Lung (tissue), 17 donors: ENCODE measurements at places on chromosomes 6 and 20.

- DNase-seq, result peak; percentile 19
Measured at GRCh38 chr20:2237059-2237458, 58.7 kb upstream of the TGM3 start.

GRCh38 chr6:162306616-162307015, 420.9 kb downstream of the PRKN start:
- no peak for DNase-seq

GRCh38 chr6:62367601-62368000, 81.6 kb upstream of the KHDRBS2 start:
- peak; percentile 4 for DNase-seq

DNA sequence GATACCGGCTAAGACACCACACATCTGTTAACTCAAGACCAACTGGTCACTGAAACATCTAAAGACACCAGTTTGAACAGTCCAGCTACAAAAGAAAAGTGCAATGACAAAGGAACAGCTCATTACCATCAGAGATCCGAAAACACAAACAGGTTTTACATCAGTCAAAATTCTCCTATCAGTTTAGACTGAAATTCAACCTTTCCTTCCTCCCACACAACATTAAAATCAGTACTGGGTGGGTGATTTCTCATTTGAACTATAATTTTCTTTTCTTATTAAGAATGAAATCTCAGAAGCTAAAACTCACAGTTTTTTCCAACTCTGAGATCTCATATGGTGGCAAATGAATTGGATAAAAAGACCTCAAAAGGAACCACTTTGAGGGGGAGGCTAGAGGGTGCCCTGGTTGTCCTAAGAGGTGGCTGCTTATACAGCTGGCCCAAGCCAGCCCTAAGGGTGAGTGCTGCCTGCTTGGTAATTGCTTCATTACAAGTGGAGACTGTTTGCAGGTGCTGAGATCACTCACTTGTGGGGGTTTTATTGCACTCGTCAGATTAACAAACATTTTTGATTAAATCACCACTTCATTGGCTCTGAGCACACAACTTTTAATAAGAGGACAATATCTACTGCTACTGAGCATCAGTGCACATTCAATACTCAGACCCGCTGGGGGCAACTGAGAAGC, 4.3 kb downstream of the CCDC167 start:
- no peak for DNase-seq

DNA sequence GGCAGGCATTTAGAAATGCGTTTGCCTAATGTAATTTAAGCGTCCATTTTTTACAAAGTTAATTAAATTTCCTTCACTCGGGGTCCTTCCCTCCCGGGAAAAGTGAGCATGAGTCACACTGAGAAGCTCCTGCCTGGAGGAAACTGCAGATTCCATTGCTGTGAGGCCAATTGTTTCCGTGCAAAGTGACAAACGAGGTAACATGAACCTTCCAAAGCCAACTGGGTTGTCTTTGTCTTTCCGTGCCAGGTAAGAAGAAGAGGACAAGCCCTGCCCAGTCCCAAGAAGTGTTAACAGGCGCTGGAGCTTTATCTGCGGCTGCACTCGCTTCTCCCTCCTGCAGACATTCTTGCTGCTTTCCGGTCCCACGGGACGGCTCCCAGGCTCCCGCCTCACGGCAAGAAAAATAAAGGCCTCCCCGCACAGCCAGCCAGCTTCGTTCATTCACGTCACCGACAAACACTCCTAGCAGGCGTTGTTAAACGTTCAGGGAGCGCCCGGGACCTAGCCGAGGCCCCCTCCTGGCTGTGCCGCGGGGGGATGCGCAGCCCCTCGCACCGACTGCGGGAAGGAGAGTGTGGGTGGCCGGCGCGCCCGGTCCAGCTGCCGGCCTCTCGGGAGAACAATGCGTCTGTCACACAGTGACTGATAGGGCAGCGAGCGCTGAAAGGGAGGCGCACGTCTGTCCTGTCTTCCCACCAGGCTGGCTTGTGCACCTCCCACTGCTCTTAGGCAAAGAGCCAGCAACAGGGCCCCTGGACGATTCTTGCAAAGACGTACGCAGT, 61.5 kb upstream of the HDDC2 start:
- peak; percentile 61 for DNase-seq

GRCh38 chr6:22622351-22622750, 53.0 kb downstream of the HDGFL1 start:
- peak; percentile 44 for DNase-seq

- no peak for DNase-seq
Measured at GRCh38 chr6:23535101-23535500, 590.9 kb upstream of the NRSN1 start.

- DNase-seq, result no peak
Measured at GRCh38 chr6:160101277-160102205, 20.1 kb upstream of the SLC22A1 start.

GRCh38 chr6:119742188-119742803, 392.7 kb upstream of the MAN1A1 start:
- peak; percentile 58 for DNase-seq

DNA sequence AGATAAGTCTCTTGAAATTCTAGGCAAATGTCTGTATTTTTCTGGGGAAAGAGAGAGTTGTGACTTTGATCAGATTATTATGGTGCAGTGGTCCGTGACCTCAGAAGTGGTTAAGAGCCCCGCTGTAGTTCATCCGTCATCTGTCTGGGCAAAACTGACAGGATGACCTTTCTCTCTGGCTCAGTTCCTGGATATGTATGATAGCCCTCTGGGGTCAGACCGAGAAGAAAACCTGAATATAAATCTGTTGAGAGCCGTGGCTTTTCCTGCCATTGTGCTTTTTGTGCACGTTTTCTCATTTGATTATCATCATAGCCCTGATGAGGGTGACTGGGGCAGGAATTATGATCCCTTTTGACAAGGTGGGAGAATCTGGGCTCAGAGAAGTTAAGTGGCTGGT, 26.5 kb downstream of the GHRH start:
- DNase-seq, result no peak

- DNase-seq, result no peak
Measured at GRCh38 chr6:118288355-118289124, 259.6 kb upstream of the PLN start.

GRCh38 chr20:22584522-22584921, at the start of gene FOXA2:
TSS of gene FOXA2 (minus strand) at chr20:22584572. CDS start at chr20:22584278, 294 bp downstream.
- DNase-seq, result no peak

- no peak for DNase-seq
Measured at GRCh38 chr20:31909253-31910070, 39.0 kb downstream of the TTLL9 start.

DNA sequence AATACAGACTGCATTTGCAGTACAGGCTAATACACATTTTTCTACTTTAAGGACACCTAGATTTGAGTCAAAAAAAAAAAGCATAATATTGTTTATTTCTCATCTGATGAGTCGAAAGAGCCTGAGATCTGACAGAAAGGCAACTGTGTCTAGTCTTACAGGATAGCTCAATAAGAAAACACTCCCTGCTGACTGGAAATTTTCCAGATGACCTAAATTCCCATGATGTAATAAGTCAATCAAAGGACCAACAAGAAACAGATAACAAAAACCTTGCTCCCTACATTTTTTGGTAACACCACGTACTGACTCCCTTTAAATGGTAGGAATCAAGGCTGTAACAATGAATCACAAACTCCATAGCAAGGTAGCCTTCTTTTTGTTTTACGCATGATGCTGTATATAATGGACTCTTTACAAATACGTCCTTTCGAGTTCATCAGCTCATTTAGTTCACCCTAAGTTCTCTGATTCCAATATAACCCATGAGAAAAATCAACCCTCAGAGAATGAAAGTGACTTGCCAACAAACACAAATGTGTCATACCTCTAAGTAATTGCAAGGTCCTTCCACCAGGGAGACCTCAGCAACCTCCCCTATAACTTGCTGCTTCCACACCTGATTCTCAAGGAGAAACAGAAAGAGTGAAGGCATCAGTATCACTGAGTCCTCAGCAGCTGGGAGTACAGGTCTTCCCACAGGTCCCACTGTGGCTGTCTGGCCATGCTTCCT, 12.1 kb downstream of the TBX18 start:
- no peak for DNase-seq

DNA sequence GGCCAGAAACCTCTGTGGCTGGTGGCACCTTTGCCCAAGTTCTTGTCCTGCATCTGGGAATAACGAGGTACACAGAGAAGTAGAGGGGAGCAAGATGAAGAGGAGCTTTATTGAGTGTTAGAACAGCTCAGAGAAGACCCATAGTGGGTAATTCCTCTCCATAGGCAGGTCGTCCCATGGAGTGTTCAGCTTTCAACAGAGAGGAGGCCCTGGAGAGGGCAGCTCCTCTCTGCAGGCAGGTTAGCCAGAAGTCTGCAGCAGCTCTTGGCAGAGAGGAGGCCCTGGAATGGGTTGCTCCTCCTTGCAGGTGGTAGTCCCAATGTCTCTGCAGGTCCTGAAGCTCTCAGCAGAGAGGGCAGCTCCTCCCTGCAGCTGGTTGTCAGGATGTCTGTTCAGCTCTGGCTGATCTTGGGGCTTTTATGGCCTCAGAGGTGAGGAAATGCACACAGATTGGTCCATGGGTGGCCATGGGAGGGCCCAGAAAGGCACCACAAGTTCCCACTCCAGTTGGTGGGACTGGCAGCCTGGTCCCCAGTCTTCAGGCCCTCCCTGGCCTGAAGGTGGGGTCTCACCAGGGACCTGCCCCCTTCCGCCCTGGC, 89.0 kb downstream of the IPCEF1 start:
- DNase-seq, result no peak
